ENCODE measurements at places on chromosomes 12 and 14. TPM values are rescaled to one million over a fixed set of nuclear protein-coding genes. Genes with fewer than 3 reads are reported as not detected.

- H3K4me3 ChIP-seq, result no peak overlapping the region
- no peaks in the 10 kb centered on the region for H3K27me3 ChIP-seq
Measured at GRCh38 chr12:132881818-132882217, 5.6 kb downstream of the CHFR start.

Gene CYP27B1
- 6.8 TPM for total RNA-seq

DNA sequence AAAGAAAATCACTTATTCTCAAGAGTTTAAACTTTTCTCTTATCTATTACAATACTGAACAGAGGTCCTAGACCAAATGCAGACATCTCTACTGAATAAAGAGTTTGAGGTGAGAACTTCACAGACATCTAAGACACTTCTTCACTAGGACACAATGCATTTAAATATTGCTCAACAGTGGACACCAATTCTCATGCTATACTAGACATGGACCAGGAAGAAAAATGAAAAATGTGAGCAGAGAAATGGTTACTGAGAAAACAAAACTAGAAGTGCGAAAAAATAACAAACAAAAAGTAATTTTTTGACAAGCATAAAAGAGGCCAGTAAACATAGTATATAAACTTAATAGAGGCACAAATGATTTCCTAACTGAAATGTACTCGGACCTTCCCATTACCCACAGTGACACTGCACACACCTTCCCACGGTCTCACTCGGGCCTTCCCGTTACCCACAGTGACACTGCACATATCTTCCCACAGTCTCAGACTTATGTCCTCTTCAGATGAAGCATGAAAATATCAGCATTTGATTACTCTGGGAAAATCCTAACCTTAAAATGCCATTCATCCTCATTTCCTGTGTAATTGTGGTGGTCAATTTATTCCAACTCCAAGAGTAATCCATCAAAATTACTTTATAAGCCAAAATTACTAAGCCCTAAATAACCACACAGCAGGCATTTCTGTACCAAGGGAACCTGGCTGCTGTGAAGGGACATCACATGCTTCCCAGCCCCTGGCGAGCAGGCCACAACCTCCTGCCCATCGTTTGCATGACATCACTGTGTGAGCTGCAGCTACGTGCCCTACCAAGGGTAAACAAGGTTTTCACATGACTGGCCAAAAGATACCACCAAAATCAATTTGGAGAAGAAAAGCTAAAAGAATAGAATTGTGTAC is 6.4 kb downstream of the SLC15A4 start:
- no peak overlapping the region for H3K4me3 ChIP-seq
- peak; percentile 36 for DNase-seq
- peaks cover 51% of the 10 kb centered on the region for H3K36me3 ChIP-seq
- H3K4me1 ChIP-seq, result peaks cover 63% of the 10 kb centered on the region

Gene RNF212B
- not detected for total RNA-seq

- no peaks in the 10 kb centered on the region for H3K4me1 ChIP-seq
- H3K27ac ChIP-seq, result no peak overlapping the region
- H3K27me3 ChIP-seq, result no peaks in the 10 kb centered on the region
- no peaks in the 10 kb centered on the region for H3K36me3 ChIP-seq
- no peak overlapping the region for H3K4me3 ChIP-seq
Measured at GRCh38 chr12:16385782-16386646, 38.6 kb downstream of the MGST1 start.

- no peak for DNase-seq
- H3K4me1 ChIP-seq, result peaks cover 3% of the 10 kb centered on the region
- H3K27ac ChIP-seq, result no peak overlapping the region
- H3K36me3 ChIP-seq, result peaks cover 28% of the 10 kb centered on the region
- H3K4me3 ChIP-seq, result no peak overlapping the region
- H3K27me3 ChIP-seq, result no peaks in the 10 kb centered on the region
Measured at GRCh38 chr14:31659278-31659677, 98.1 kb downstream of the NUBPL start.

DNA sequence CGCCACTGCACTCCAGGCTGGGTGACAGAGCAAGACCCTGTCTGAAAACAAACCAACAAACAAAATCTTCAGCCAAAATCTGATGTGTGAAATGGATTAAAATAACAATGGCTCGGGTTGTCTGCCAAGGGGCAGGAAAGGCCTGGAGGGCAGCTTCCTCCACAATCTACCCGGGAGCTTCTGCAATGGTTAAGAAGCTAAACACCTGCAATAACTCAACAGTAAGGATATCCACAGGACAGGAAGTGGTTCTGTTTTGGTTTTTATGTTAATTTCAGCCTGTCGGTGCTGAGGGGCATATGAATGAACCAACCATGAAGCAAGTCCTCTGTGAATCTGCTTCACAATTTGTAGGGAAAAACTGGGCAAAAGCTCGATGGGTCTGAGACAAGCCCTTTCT is 34.4 kb downstream of the RAD52 start:
- H3K27me3 ChIP-seq, result no peaks in the 10 kb centered on the region
- H3K4me1 ChIP-seq, result peaks cover 13% of the 10 kb centered on the region
- peak overlapping the region; percentile 65 for H3K27ac ChIP-seq
- no peak for DNase-seq
- H3K36me3 ChIP-seq, result peaks cover 61% of the 10 kb centered on the region

DNA sequence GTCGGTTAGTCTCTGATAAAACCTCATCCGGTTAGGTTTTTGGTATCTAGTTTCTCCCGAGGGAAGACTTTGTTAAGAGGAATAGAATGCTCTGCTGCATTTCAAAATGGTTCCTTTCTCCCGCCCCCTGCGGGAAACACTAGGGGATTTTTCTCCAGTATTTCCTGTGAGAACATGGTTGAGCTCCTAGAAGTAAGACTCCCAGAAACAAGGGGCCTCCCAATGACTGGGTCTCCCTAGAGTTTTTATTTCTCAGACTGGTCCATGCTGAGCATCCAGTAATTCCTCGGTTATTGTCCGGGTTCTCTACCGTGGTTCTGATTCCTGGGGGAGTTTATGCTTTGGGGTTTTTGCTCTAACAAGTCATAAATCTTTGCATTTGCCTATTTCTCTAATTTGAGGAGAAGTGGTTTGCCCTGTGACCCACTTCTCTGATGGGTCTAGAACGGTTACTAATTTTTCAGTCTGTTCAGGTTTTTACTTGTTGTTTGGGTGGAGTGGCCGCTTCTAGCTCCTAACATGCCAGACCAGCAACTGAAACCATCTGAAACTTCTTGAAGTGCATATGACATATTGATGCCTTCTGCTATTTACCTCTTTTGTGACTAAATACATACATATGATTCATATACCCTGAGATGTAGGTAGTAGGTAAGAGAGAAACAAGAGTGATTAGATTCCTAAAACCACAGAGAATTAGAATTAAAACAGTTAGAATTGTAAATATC is 25.1 kb downstream of the TESPA1 start:
- peak overlapping the region; percentile 80 for H3K27ac ChIP-seq
- peaks cover 85% of the 10 kb centered on the region for H3K4me1 ChIP-seq
- DNase-seq, result peak; percentile 25
- H3K4me3 ChIP-seq, result no peak overlapping the region
